ENCODE measurements at places on chromosomes 4 and X.

- no peak for DNase-seq
Observed at GRCh38 chr4:38803833-38804653, 548 bp downstream of the TLR1 start.

DNA sequence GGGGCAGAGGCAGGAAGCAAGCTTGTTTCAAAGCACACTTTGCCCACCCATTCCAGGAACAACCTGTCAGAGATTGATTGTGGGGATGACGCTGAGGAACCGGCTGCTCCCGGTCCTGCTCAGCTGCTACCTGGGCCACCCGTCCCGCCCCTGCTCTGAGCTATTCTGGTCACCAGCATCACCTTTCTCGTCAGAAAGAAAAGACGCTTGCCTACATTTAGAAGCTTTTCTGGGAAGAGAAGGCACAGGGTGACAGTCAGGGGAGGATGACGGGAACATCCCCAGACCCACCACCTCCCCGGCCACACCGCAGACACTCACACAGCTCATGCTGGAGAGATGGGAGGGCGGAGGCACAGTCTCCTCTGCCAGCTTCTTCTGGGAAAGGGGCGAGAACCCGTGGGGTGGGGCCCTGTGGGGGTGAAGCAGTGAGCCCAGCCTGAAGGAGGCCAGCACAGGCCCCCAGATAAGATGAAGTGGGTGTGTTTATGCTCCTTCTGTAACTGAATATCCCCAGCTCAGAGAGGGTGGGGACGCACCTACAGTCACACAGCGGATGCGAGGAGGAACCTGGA, 81.8 kb downstream of the CPZ start:
- no peak for DNase-seq

DNA sequence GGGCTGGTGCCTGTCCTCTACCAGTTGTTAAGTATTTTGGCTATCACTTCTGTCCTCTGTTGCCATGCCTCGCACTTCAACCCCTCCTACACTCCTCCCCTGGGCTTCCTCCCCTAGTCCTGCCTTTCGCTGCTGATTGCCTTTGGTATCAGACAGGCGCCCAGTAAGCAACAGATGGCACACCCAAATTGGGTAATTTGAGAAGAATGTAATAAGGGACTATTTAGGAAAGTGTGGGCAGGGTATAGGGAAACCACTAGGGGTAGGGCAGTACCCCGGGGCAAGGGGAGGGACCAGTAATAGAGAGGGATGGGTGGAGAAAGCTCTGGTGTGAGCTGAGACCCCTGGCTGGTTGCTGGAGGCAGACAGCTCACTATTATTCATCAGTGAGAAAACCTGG, 172.7 kb upstream of the USP9X start:
- no peak for DNase-seq

DNA sequence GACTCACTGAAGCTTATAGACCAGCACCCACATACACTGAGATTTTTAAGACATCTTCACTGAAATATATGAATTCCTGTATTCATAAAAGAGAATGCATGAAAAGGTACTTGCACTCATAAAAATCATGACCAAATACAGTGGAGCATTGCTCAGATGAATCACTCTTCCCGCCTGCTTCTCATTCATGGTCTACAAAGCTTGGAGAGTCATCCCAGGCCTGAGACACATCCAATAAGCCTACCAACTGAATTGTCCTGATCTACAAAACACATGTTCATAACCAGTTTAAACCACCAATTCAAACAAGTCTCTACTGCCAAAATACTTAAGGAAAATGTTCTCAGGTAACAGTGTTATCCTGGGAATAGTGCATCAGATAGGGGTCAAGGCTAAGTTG, 38.1 kb downstream of the PROM1 start:
- no peak for DNase-seq

GRCh38 chrX:750263-750662, 119.7 kb downstream of the SHOX start:
- DNase-seq, result no peak

- DNase-seq, result no peak
Observed at GRCh38 chr4:186780291-186781031, 56.8 kb upstream of the FAT1 start.

DNA sequence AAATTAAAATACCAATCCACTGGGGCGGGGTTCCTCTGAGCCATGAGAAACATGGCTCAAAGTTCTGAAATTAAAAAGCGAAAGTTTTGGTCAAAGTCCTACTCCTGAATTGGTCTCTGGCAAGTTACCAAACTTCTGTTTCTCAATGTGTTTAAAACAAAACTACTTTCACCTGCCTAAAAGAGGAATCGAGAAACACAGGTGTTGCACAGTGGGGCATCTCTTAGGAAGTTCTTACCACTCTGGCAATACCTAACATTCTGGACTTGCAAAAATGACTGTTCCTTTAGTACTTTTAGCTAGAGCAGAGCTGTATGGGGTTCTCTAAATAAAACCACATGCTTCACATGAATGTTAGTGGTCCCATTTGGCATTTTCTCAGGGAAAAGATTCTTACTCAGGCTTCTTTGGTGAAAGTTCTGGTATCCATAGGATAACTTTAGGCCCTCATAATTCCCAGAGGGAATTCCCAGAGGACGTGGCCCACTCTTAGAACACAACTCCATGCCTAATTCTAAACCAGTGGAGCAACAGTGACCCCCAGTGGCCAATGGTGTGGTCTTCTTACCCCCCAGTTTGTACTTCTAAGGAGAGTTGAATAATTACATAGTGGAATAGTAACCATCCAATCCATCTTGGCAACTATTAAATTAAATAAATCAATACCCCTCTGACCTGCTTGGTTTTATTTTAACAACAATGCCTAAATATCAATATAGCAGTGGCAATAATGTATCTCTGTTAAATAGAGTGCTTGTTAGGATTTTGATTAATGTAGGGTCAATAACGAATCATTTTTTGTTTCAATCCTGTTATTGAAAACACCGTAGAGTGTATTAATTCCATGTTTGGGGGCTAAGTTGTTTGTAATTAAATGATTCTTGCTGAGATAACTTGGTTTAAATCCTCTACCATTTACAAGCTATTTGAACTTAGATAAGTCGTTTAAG, 21.9 kb downstream of the BMP3 start:
- no peak for DNase-seq

- DNase-seq, result no peak
Observed at GRCh38 chrX:39774774-39775328, 322.9 kb downstream of the BCOR start.

DNA sequence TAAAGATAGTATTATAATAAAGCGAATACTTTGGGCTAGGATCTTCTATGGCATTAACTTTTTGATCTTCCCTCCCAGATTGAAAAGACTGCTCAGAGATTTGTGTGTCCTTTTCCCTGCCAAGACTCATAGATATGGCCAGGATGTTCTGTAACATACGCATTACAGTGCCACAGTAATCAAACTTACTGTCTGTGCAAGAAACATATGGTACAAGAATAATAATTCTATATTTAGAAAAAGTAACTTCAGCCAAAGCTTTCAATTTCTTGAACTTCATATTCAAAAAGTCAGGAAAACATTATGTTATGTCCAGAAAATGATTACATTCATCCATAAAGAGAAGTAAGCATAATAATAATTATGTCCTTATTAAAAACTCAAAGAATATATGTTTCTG, 100.9 kb upstream of the GUCY1A1 start:
- no peak for DNase-seq

GRCh38 chrX:53186351-53186750, 38.7 kb downstream of the KDM5C start:
- no peak for DNase-seq

- DNase-seq, result no peak
Observed at GRCh38 chrX:17024886-17025285, 78.4 kb downstream of the REPS2 start.

DNA sequence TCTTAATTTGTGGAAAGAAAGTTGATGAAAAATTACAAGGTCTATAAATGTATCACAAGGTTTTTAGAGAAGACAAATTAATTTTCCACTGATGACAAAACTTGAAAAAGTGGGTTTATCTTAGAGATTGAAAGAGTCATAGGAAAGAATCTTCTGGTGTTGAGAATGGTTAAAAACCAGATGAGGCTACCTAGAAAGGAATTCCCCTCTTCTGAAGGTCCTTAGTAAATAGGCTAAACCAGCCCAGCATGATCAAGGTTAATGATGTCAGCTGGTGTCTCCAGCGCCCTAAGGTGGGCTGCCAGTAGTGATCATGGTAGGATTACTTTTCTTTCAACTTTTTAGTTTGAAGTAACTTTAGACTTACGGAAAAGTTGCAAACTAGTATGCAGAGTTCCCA, 71.8 kb upstream of the PGRMC2 start:
- no peak for DNase-seq

DNA sequence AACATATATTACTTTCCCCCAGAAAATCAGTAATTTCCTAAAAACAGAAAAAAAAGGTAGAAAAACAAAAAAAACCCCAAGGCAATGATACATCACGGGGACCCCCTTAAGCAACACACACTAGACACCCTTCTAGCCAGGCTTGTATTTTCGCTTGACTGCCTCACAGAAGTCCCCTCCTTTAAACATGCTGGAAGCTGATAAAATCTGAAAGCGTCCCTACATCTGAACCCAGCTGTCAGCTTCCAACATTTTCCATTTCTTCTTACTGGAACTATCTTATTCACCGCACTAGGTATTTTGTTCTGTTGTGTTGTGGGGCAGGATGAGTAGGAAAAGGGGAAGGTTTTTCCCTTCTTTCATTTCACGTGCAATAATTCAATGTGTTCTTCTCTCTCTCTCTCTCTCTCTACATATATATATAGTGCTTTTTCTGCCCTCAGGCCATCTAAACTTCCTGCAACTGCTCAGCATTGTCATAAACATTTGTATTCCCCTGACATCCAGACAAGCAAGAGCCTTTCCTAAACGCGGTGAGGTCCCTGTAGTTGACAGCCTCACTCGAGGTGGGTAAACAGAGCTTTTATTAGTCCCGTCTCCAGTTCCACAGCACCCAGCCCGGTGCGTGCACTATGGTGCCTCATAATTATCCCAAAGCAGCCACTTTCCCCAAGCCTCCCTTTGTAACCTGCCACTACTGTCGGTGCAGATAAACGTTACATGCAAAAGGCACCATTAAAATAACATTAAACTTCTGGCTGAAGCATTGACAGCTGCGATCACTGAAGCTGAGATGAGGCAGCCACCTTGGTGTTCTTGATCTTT, 82.5 kb downstream of the GATB start:
- DNase-seq, result no peak

DNA sequence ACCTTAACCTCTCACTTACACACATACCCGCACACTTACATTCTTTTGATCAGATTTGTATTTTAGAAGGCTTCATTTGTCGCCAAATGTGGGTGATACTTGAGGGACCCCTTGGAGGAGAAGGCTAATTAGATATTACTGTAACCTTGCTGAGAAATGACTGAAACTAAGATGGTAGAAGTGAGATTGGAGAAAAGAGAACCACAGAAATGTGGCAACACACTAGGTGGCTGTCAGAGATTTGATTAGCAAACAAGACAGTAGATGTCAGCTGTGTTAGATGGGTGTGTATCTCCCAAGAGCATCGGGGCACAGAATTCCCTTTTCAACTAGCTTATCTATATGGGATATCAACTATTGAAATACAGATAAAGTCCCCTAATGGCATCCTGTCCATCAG, 149.3 kb upstream of the FABP2 start:
- DNase-seq, result no peak

GRCh38 chrX:153774576-153775292, 6.1 kb upstream of the SRPK3 start:
- no peak for DNase-seq

DNA sequence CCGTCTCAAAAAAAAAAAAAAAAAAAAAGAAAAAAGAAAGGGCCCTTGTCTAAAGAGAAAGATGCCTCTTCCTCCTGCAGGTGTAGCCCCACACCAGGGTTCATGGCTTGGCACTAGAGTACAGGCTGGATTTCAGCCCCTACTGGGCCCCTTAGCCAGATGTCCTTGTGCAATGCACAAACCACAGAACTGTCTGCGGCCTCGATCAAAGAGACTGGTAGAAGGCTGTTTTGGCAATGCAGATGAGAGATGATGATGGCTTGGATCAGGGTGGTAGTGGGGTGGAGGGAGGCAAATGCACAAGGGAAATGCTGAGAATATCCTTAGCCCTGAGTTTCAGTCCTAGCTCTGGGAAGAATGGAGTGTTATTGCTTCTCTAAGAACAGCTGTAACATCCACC, 26.5 kb upstream of the TSR2 start:
- DNase-seq, result no peak

- DNase-seq, result no peak
Observed at GRCh38 chr4:176451443-176451842, 131.7 kb downstream of the SPCS3 start.

GRCh38 chr4:69214716-69215115, at the start of gene UGT2B11:
Gene UGT2B11, minus strand, starts transcription at chr4:69214748. Its CDS starts 26 bp downstream, at chr4:69214722.
- no peak for DNase-seq

GRCh38 chrX:41733939-41734338, 10.0 kb downstream of the GPR82 start:
- no peak for DNase-seq

GRCh38 chr4:30722359-30723200, 2.4 kb downstream of the PCDH7 start:
- no peak for DNase-seq

DNA sequence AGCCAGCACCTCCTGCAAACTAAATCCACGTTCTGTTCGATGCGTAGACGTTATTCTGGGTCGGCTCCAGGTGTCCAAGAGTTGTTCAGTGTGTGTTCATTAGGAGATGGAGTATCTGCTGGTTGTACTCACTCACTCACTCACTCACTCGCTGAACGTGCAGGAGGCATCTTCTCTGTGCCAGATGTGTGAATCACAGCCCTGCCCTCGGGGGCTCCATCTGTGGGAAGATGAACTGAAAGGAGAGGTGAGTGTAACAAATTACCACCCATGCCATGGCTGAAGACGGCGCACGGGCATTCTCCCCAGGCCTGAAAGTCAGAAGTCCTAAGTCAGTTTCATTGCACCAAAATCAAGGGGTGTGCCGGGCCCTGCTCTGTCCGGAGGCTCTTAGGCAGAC, 16.1 kb downstream of the NSG1 start:
- no peak for DNase-seq

DNA sequence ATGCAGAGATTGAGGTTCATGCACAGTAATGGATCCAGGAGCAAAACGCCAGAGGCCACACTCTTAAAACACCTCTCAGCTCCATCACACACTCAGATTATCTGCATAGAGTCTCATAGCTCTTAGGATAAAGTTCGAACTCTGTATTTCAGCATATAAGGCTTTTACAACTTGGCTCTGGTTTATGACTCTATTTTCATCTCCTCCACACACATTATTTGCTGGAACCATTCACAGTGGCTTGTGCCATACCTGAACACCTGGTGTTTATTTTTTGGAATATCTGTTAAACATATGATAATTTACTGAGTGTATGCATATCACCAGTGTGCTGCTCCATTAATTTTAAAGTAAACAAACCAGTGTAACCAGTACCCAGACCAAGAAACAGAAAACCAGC, 27.2 kb downstream of the RASL11B start:
- DNase-seq, result no peak

DNA sequence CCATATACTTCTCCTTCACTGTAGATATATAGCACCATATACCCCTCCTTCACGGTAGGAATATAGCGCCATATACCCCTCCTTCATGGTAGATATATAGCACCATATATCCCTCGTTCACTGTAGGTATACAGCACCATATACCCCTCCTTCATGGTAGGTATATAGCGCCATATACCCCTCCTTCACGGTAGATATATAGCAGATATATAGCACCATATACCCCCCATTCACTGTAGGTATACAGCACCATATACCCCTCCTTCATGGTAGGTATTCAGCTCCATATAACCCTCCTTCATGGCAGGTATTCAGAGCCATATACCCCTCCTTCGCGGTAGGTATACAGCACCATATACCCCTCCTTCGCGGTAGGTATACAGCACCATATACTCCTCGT, 12.5 kb downstream of the SNX25 start:
- no peak for DNase-seq
